Stimulated activated CD4-positive, alpha-beta T cell treated with anti-CD3 and anti-CD28 coated beads, Interleukin-15, amount 100 ng/mL, for 1 hour (primary cell): ENCODE measurements at places on chromosomes 7 and 10.

DNA sequence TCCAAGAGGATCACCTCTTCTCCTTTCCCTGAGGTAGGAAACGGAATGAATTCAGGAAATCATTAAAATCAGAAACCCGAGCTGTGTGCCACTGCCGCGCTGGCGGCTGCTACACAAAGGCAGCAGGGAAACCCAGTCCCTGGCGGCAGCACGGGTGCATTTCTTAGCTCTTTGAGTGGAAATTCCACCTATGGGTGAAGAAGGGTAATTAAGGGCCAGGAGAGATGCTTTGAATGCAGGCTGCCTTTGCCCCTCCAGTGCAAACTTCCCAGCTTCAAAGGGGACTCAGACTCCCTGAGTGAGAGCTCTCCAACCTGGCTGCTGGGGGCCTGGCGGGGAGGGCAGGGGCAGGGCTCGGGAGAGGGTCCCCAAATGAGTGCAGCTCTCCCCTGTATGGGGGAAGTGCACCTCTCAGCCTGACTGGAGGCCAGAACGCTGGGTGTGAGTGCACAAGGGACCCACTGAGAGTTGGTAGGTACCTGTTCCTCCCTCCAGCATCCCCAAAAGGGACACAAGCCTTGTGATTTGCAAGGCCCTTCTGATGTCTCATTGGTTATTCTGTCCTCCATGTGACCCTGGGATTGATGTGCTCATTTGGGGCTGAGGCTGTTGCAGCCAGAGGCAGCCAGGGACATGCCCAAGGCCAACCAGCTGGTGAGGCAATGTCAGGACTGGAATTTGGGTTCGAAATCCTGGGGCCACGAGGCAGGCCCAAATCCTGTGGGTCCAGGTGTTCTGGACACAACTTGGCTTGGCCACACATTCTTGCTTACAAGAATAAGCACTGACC is 16.3 kb upstream of the ZMIZ1 start:
- DNase-seq = no peak

DNA sequence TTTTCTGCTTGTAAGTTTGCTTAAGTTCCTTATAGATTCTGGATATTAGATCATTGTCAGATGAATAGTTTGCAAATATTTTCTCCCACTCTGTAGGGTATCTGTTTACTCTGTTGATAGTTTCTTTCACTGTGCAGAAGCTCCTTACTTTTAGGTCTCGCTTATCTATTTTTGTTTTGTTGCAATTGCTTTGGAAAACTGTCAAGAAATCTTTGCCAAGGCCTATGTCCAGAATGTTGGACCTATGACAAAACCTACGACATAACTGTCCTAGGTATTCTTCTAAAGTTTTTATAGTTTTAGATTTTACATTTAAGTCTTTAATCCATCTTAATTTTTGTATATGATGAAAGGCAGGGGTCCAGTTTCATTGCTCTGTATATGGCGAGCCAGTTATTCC is 27.4 kb downstream of the COA1 start:
- no peak for DNase-seq

DNA sequence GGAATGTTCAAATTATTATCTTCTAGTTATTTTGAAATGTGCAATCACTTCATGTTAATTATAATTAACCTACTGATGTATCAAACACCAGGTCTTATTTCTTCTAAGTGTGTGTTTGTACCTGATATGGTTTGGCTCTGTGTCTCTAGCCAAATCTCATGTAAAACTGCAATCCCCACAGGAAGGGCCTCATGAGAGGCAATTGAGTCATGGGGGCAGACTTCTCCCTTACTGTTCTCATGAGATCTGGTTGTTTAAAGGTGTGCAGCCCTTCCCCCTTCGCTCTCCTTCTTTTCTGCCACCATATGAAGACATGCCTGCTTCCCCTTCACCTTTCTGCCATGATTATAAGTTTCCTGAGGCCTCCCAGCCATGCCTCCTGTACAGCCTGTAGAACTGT is 18.6 kb upstream of the PRKCQ start:
- no peak for DNase-seq

GRCh38 chr7:102244601-102245000 is 42.1 kb upstream of the SH2B2 start:
- DNase-seq = no peak

DNA sequence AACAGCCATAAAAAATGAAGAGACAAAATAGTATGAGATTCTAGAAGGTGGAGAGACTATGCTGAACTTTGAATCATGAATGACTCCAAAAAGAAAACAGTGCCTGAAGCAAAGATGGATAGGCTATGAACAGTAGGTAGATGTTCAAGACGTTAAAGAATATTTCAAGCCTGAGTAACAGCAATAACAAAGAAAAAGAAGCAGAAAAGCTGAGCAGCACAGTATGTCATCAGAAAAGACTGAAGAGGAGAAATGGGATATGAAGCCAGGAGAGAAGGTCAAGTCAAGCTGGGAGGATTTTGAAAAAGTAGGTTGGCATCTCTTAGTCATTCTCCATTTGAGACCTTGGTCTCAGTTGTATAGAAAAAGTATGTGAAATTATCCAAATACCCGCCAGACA is 484.4 kb downstream of the SORCS1 start:
- no peak for DNase-seq

DNA sequence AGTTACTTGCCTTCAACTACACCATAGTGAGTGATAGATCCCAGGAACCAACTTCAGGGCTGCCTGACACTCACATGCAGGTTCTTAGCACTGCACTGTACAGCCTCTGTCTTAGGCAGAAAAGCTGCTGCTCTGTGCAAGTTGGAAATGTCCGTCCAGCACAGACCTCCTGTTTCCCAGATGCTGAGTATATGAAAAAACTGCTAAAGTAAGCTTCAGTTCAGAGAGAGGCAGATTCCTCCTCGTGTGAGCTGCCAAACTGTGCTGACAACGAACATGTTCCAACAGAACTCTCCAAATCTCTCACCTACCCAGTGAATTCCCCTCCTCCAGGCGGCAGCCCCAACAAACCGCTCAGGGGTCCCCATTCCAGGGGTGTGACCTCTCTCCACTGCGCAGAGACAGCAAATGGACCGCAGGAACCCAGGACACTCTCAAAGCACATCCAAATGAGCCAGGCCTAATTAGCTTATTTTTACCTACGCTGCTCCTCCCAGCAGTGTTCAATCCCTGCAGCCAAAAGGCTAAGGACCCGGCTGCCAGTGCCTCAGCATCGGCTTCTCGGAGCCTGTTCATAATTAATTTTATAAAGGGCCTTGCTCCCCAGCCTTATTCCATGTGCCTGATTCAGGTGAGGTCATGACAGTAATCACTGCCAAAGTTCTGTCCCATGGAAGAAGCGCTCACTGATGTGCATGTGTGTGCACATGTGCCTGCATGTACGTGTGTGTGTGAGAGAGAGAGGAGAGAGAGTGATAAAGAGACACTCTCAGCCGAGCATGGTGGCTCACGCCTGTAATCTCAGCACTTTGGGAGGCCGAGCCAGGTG is 159.5 kb upstream of the AUTS2 start:
- DNase-seq = no peak

DNA sequence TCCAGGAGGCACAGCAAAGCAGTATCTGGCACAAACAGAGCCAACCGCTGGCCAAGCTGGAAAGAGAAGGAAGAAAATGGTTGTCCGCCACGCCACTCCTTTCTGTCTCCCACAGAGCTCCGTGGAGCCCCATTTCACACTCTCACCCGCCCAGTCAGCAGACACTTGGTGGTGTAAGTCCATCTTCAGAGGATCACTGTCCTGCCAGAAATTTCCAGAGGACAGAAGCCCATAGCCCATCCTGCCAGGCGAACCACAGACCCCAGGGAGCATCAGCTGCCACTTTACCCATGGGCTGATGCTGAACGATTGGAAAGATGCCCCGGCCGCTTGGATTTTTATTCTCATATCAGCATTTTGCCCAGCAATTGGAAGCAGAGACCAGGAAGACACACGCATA is 144.7 kb upstream of the LYZL2 start:
- DNase-seq = no peak

GRCh38 chr7:140885735-140886334 is 38.9 kb downstream of the BRAF start:
- DNase-seq = no peak

- DNase-seq = no peak
These were observed 21.6 kb upstream of the ATE1 start for GRCh38 chr10:121949451-121949850.

GRCh38 chr7:43646603-43647338 is 63.9 kb downstream of the STK17A start:
- no peak for DNase-seq

GRCh38 chr7:83985821-83986220 is 208.8 kb downstream of the SEMA3A start:
- DNase-seq = no peak

GRCh38 chr7:139915864-139916716 is 87.0 kb downstream of the TBXAS1 start:
- peak; percentile 19 for DNase-seq

- DNase-seq = no peak
These were observed 298.6 kb upstream of the AKR1E2 start for GRCh38 chr10:4527281-4527970.

- DNase-seq = no peak
These were observed 39.4 kb upstream of the ARHGAP21 start for GRCh38 chr10:24762966-24763623.

- no peak for DNase-seq
These were observed 6.1 kb upstream of the BLVRA start for GRCh38 chr7:43752411-43752810.

DNA sequence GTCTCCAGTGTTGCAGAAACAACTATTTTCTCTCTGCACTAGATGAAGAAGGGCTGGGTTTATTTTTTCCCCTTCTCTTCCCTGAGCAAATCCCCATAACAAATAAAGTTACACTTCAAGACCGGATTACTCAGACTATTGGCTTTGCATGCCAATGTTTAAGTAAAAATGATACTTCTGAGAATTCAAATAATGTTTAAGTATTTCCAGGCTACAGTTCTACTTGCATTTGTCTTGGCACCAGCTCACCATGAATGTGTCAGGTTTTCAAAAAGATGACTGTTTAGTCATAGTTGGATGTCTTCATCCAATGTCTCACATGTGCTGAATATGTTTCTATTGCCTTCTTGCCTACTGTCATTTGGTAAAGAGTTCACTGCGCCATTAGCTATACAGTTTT is 912.6 kb downstream of the GATA3 start:
- no peak for DNase-seq

DNA sequence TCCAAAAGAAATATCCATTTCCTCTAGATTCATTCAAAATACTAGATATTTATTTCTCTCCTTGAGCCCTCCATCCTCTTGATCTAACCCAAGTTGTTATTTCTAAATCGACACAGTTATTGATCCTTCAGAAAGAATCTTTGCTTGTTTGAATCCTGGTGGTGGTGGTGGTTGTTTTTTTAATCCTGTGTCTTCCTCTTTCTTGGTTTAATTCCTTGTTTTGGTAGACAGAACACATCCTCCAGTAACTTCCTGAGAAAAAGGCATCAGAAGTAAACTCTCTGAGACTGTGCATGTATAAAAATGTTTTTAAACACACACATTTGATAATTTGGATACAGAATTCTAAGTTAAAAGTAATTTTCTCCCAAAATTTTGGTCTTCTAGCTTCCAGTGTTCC is 49.9 kb downstream of the SIRT1 start:
- no peak for DNase-seq

GRCh38 chr7:108629651-108630400 is 60.2 kb downstream of the DNAJB9 start:
- no peak for DNase-seq

DNA sequence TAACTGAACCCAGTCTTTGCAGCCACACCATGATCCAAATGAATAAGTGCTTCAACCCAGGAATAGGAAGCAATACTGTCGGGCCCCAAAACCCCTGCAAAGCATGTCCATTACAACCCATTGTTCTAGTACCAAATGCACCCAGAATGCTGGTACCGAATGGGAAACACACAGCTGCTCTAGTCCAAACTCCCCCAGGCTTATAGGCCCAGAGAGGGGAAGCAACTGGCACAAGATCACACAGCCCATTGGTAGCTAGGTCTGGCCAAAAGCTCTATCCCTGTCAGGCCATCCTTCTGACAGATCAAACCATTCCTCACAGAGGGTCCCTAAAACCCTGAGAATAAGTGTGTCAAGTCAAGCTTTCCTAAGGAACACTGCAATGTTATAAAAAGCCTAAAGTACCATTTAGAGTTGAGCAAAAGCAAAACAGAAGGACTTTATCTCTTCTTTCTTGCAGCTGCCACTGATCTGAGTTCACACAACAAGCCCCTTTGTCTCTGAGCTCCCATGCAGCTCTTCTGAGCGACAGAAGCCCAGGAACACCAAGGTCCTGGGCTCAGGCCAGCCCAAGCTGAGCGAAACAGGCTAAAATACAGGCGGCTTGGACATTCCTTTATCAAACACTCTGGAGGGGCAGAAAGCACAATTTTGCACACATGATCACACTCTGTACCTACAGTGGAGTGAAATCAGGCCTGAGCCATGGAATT is 116.7 kb downstream of the SGMS1 start:
- DNase-seq = no peak

- no peak for DNase-seq
These were observed 2.3 kb upstream of the KCNIP2 start for GRCh38 chr10:101845893-101846292.

DNA sequence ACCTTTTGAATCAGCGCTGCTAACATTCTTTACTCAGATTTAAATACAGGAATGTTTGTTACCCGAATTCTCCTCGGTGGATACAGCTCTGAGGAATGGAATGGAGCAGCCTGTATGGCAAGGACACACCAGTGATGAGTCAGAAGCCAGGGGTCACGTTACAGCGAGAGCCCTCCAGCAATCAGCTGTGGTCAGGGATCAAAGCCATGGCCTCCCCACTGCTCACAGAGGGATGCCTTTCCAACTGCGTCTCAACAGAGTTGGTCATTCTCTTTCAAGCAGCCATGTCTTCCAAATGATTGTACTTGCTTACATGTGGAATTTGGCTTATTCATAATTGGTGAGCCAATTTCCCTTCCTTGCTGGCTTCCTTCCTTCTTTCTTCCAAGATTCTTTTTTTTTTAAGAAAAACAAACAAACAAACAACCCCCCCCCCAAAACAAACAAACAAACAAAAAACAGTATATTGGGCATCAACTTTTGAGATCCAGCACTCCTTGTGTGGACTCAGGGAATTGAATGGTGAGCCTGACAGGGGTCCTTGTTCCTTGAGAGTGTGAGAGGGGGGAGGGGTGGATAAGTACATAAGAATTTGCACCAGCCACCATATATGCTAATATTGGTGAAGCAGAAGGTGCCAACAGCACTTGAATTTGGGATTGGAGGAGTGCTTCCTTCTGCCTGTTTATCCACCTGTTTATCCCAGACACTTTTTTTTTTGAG is 100.2 kb downstream of the ATXN7L1 start:
- no peak for DNase-seq

DNA sequence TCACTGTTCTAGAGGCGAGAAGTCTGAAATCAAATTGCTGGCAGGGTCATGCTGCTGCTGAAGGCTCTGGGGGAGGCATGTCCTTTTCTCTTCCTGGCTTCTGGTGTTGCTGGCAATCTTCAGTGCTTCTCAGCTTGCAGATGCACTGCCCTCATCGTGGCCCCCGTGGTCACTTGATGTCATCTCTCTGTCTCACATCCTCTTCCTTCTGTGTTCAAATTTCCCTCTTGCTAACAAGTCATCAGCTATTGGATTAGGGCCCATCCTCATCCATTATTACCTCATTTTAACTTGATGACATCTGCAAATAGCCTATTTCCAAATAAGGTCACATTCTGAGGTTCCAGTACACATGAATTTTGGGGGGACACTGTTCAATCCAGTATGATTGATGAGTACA is 36.6 kb upstream of the SRGN start:
- DNase-seq = no peak

GRCh38 chr7:77458786-77459185 is 42.6 kb upstream of the GSAP start:
- no peak for DNase-seq

- DNase-seq = no peak
These were observed 527 bp downstream of the HOXA1 start for GRCh38 chr7:27095050-27095896.
